Thyroid gland (tissue), 4 donors: ENCODE measurements at places on chromosomes 16 and 17. TPM values are rescaled to one million over a fixed set of nuclear protein-coding genes. Genes with fewer than 3 reads are reported as not detected.

Gene PLEKHG4
- total RNA-seq: 11.7 TPM

GRCh38 chr16:72952811-72953271 lies 95.1 kb downstream of the ZFHX3 start:
- H3K27ac ChIP-seq: peak overlapping the region; percentile 50
- no peaks in the 10 kb centered on the region for H3K27me3 ChIP-seq
- H3K36me3 ChIP-seq: peaks cover 14% of the 10 kb centered on the region

GRCh38 chr16:4884972-4885874 lies 37.9 kb downstream of the UBN1 start:
- H3K36me3 ChIP-seq: peaks cover 76% of the 10 kb centered on the region
- no peak overlapping the region for H3K4me3 ChIP-seq
- no peaks in the 10 kb centered on the region for H3K27me3 ChIP-seq
- DNase-seq: no peak
- H3K4me1 ChIP-seq: peaks cover 7% of the 10 kb centered on the region
- H3K27ac ChIP-seq: no peak overlapping the region

Gene SNX20
- total RNA-seq: 1.7 TPM

- no peak overlapping the region for H3K27ac ChIP-seq
- H3K27me3 ChIP-seq: no peaks in the 10 kb centered on the region
- no peaks in the 10 kb centered on the region for H3K4me1 ChIP-seq
- DNase-seq: peak; percentile 22
- no peak overlapping the region for H3K4me3 ChIP-seq
- peaks cover 47% of the 10 kb centered on the region for H3K36me3 ChIP-seq
Observed at GRCh38 chr17:79082311-79083190, 7.9 kb downstream of the ENGASE start.

GRCh38 chr16:48824271-48824670 lies 214.3 kb upstream of the N4BP1 start:
- H3K4me1 ChIP-seq: no peaks in the 10 kb centered on the region
- H3K4me3 ChIP-seq: no peak overlapping the region
- H3K27ac ChIP-seq: no peak overlapping the region
- H3K27me3 ChIP-seq: no peaks in the 10 kb centered on the region
- no peak for DNase-seq

DNA sequence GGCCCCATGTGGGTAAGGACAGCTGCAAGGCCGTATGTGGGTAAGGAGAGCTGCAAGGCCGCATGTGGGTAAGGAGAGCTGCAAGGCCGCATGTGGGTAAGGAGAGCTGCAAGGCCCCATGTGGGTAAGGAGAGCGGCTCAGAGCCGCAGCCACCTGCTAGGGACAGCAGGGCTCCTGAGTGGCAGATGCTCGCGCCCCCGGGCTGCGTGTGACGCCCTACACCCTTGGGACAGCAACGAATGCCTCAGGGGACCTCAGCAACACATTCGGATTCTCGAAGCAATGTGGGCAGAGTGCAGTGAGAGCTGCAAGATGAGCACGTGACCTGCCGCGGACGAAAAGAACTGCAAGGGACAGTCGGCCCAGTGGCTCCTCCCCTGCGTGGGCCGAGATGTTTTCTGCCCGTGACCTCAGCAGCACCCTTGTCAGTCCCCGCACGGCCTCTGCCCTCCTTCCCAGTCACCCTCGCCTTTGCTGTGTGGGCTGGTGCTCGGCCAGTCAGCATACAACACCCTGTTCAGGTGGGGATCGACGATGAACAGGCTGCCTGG lies 9.6 kb upstream of the SLC38A8 start:
- peaks cover 8% of the 10 kb centered on the region for H3K4me1 ChIP-seq
- H3K27ac ChIP-seq: no peak overlapping the region
- no peaks in the 10 kb centered on the region for H3K27me3 ChIP-seq

GRCh38 chr17:55492781-55493341 lies 18.4 kb downstream of the SMIM36 start:
- H3K4me1 ChIP-seq: no peaks in the 10 kb centered on the region
- H3K27ac ChIP-seq: no peak overlapping the region
- H3K27me3 ChIP-seq: no peaks in the 10 kb centered on the region
- no peak for DNase-seq
- no peaks in the 10 kb centered on the region for H3K36me3 ChIP-seq
- no peak overlapping the region for H3K4me3 ChIP-seq

DNA sequence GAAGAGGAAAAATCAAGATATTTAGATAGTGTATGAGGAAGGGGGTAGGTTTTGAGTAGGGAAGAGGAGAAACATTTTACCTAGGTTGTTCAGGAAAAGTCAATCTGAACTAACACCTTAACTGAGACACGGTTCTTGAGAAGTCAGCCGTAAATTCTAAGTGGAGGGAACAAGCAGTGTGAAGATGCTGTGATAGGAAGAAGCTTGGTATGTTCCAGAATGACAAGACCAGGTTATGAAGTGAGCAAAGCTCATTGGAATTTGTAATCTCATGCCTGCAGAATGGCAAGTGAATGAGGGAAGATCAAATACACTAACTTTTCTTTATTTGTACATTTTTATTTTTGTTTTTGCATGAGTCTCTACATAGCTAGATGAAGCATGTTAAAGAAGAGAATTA lies 307.6 kb downstream of the ZFHX3 start:
- peak overlapping the region; percentile 66 for H3K27ac ChIP-seq
- H3K27me3 ChIP-seq: no peaks in the 10 kb centered on the region
- H3K36me3 ChIP-seq: no peaks in the 10 kb centered on the region
- peaks cover 14% of the 10 kb centered on the region for H3K4me1 ChIP-seq

DNA sequence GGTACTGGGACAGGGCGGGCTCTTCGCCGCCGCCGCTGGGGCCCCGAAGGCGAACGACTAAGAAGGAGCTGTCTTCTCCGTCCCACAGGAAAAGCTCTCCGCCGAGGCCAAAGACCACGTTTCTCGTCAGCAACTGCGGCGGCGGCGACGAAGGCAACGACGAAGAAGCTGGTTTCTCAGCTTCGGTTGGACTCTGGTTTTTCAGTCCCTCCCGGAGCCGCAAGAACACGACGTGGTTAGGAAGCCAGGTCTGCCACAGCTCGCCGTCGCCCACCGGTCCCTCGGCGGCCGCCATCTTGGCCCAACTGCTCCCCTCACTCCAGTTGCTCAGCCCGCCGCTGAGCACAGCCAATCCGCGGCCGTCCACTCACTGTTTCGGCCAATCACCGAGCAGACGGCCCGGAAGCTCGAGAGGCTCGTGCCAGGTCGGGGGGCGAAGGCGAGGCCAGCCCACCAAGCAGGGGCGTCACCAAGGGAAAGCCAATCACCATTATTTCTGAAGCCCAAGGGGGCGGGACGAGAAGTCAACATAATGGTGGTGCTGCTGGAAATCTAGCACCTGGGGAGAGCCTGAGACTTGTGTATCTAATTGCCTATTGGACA lies at the start of gene NUP88:
Gene NUP88 (minus strand): TSS at position 307 of the 603 bp plus-strand sequence. CDS start 12 bp downstream, at position 295.
- H3K36me3 ChIP-seq: peaks cover 19% of the 10 kb centered on the region
- peak; percentile 98 for DNase-seq
- H3K27ac ChIP-seq: peak within 1 kb of the TSS; percentile 94
- peak within 1 kb of the TSS; percentile 91 for H3K4me3 ChIP-seq
- H3K4me1 ChIP-seq: peaks cover 31% of the 10 kb centered on the region

Gene CD300A
- total RNA-seq: 3.3 TPM

GRCh38 chr17:19433255-19433654 lies 22.2 kb downstream of the RNF112 start:
- no peak for DNase-seq
- no peak overlapping the region for H3K4me3 ChIP-seq
- H3K27ac ChIP-seq: no peak overlapping the region
- no peaks in the 10 kb centered on the region for H3K27me3 ChIP-seq

Gene HYDIN
- 16.4 TPM for total RNA-seq

DNA sequence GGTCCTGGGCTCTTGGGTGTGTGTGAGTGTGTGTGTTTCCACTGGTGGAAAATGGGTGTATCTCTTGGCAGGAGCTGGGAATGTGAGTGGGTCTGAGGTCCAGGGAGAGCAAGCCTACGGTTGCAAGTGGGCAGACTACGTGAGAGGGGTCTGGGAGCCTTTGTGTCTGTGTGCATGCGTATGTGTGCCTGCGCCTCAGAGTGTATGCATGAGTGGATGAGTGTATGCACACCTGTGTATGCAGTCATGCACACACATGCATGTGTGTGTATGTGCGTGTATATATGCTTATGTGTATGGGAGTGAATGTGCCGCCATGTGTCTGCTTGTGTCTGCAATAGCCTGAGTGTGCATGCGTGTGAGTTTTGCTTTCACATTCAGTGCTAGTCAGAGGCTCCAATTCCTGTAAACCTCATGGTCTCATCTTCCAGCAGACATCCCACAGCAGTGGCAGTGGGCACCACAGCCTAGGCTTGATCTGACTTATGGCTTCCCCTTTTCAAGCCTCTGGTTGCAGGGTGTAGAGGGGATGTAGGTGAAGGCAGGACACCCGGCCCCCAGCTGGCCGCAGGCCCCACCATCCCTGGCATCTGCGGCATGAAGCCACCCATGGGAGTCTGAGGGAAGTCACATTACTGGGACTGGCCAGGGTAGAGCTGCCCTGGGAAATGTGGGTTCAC lies 19.7 kb upstream of the RMI2 start:
- no peak for DNase-seq
- peaks cover 27% of the 10 kb centered on the region for H3K4me1 ChIP-seq
- no peak overlapping the region for H3K4me3 ChIP-seq
- H3K27me3 ChIP-seq: no peaks in the 10 kb centered on the region

Gene RNF213
- total RNA-seq: 107 TPM

DNA sequence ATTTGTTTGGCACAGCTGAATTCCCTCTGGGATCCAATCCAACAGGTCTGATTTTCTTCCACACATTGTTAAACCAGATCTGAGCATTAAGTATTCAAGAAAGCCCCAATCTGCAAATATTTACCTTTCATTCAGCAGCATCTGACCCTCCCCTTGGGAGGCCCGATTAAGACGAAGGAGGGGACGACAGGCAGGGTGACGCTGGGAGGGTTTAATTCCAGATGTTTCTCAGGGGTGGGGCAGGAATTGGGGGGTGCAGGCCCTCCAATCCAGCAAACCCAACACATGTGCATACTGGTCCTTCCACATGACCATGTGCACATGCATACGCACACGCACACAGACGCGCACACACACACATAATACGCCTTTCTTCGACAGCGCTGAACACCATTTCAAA lies 240.5 kb downstream of the GSG1L start:
- no peaks in the 10 kb centered on the region for H3K27me3 ChIP-seq
- H3K4me1 ChIP-seq: no peaks in the 10 kb centered on the region
- no peaks in the 10 kb centered on the region for H3K36me3 ChIP-seq
- no peak for DNase-seq

DNA sequence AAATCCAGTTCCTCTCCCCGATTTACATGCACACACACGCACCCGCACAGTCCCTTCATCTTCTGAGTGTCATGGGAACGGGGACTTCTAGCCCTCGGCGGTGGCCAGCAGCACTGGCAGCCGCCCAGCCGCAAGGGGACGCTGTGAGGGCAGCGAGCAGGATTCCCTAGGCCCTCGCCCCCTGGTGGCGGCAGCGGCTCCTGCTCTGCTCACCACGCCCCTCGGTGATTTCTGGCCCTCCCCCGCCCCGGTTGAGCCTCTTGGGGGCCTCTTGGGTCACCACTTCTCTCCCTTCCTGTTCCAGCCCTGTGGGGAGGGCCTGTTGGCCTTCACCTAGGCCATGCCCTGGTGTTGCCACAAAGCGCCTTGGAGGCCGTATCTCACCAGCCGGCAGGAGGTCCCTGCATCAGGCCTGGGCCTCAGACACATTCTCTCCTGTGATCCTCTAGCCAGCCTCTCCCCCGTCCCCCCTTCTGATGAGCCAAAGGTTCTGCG lies 75.2 kb upstream of the KSR1 start:
- DNase-seq: peak; percentile 50
- no peaks in the 10 kb centered on the region for H3K27me3 ChIP-seq
- H3K27ac ChIP-seq: no peak overlapping the region
- H3K4me1 ChIP-seq: peaks cover 28% of the 10 kb centered on the region
